Effector memory CD8-positive, alpha-beta T cell (primary cell): ENCODE measurements at places on chromosomes 1 and 21.

DNA sequence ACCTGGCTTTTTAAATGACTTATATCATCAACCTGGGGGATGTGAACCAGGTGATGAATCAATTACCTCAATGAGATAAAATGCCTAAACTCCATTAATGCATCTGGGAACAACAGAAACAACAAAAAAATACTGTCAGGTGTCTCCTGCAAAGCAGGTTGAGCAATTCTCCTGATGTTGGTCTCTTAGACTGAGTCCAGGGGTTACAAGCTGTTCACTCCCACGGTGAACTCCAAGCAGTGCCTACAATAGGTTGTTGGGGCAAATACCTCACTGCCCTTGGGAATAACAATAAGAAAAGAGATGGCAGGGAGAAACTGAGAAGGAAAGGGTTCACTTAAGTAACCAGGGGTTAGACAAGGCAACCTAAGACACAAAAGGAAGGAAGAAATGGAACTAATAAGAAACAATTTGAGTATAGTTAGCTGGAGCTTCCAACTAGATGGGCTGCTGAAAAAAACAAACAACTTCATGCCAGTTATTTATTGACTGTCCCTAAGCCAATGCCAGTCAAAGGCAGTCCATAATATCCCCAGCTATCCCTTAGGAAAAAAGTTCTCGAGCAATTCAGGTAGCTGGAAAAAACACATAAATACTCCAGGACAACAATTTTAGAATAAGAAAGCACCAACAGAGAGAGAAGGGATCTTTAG is 97.6 kb upstream of the MAGI3 start:
- H3K36me3 ChIP-seq: no peaks in the 10 kb centered on the region
- H3K4me3 ChIP-seq: no peak overlapping the region
- no peak overlapping the region for H3K27ac ChIP-seq
- no peak for DNase-seq

DNA sequence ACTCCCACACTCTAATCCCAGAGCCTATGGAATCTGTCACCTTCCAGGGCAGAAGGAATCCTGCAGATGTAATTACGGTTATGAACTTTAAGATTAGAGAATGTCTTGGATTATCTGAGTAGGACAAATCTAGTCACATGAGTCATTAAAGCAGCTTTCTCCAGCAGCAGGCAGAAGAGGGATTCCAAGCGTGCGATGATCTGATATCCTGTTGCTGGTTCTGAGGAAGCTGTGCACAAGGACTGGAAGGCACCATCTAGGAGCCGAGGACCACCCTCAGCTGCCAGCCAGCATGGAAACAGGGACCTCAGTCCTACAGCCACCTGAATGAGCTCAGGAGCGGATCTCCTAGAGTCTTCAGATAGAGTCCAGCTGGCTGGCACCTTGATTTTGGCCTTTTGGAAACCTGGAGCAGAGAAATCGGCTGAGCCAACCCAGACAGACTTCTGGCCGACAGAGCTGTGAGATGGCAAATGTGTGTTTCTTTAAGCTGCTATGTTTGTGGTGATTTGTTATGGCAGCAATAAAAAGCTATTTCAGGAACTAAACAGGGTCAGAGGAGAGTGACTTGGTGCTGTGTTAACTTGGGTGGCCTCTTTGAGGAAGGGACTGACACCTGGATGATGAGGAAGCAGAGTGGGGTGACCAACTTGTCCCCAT is 34.5 kb downstream of the LRRN2 start:
- peaks cover 33% of the 10 kb centered on the region for H3K27me3 ChIP-seq
- no peaks in the 10 kb centered on the region for H3K4me1 ChIP-seq
- no peaks in the 10 kb centered on the region for H3K36me3 ChIP-seq
- no peak for DNase-seq

DNA sequence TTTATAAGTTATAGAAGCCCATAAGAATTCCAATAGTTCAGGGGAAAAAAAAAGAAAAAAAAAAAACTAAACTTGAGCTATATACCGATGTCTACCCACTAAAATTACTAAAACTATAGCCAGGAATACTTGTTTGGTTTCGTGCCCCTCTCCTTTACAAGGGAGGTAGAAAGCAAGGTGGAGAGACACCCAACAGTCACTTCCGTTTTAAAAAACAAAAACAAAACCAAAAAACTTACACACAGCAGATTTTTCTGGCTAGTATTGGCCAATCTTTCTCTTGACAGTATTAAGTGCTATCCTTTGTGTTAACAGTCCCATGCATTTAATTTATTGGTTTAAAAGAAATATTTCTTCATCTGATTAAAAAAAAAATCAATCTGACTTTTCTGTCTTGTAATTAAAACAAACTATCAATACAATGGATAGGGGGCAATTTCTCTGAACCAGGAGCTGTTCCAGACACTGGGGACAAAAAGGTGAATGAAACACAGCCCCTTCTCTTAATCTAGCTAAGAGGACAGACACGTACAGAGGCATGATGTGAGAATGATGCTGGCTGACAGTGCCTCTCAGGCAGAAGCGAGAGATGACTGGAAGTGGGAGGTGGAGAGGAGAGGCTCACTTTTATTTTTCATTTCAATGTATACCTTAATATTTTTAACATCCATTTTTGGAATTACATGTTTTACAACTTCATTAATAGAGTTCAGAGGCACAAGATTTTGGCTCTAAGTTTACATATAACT is 214.8 kb downstream of the RERE start:
- peak overlapping the region; percentile 96 for H3K27ac ChIP-seq
- H3K36me3 ChIP-seq: peaks cover 3% of the 10 kb centered on the region
- peak overlapping the region; percentile 67 for H3K4me3 ChIP-seq

DNA sequence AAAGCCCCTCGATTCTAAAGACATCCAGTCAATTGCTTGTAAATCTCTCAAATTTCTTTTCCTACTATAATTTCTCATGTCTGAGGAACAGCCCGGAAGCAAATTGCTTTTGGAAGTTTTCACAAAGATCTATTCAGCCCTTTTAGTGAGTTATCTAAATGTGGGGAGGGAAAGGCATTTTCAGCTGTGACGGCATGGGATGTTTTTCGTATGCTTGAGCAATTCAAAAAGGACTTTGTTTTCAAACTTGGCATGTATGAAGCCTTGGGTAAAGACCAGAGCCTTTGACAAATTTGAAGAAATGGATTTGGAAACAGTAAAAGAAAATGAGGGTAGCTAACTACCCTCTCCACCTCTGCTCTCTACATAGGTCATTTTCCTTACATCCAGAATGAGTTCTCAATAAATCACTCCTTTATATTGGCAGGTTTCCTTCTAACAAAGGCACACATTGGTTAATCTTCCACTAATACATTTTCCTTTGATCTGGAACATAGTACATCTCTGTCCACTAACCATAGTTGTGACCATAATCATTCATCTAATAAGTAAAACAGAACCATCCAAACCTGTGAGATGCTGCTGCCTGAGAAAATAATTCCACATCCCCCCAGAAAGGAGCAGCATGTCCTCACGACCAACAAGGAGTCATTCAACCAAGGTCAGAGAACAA is 66.1 kb upstream of the ADAM30 start:
- no peak overlapping the region for H3K27ac ChIP-seq
- peaks cover 31% of the 10 kb centered on the region for H3K36me3 ChIP-seq
- no peak for DNase-seq
- H3K4me1 ChIP-seq: peaks cover 4% of the 10 kb centered on the region
- H3K27me3 ChIP-seq: no peaks in the 10 kb centered on the region
- H3K4me3 ChIP-seq: no peak overlapping the region

DNA sequence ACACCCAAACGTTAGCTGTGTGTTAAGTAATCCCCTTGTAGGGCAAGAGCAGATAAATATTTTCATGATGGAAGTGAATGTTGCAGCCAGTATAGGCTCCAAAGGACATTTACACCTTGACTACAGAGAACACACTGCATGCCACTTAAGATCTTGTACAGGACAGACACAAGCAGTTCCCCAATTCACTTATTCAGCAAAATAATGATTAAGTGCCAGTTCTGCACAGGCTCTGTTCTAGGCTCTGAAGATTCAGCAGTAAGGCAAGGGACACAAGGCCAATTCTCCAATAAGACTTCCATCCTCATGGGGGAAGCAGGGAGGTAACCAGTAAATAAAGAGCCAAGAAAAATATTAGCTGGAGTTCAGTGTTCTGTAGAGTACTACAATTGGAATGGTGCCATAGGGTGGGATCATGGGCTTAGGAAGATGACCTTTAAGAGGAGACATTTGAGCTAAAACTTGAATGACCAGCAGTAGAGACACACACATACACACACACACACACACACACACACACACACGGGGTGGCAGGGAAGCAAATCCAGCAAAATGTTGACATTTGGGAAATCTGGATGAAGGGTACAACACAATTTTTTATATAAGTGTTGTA is 199.9 kb upstream of the JUN start:
- H3K4me1 ChIP-seq: peaks cover 18% of the 10 kb centered on the region
- no peak overlapping the region for H3K27ac ChIP-seq
- no peaks in the 10 kb centered on the region for H3K27me3 ChIP-seq

- H3K27ac ChIP-seq: no peak overlapping the region
- H3K4me3 ChIP-seq: peak overlapping the region; percentile 74
- H3K27me3 ChIP-seq: peaks cover 49% of the 10 kb centered on the region
- no peak for DNase-seq
- H3K36me3 ChIP-seq: no peaks in the 10 kb centered on the region
These were observed 1.4 kb downstream of the GPR161 start for GRCh38 chr1:168135116-168135920.

GRCh38 chr1:41895552-41895951 is 23.2 kb downstream of the HIVEP3 start:
- peaks cover 71% of the 10 kb centered on the region for H3K4me1 ChIP-seq
- no peak for DNase-seq
- H3K27ac ChIP-seq: peak overlapping the region; percentile 84
- no peaks in the 10 kb centered on the region for H3K27me3 ChIP-seq

- H3K36me3 ChIP-seq: no peaks in the 10 kb centered on the region
- no peak for DNase-seq
- H3K4me1 ChIP-seq: no peaks in the 10 kb centered on the region
- H3K4me3 ChIP-seq: no peak overlapping the region
- H3K27me3 ChIP-seq: no peaks in the 10 kb centered on the region
These were observed 15.9 kb upstream of the OSBPL9 start for GRCh38 chr1:51600965-51601364.

DNA sequence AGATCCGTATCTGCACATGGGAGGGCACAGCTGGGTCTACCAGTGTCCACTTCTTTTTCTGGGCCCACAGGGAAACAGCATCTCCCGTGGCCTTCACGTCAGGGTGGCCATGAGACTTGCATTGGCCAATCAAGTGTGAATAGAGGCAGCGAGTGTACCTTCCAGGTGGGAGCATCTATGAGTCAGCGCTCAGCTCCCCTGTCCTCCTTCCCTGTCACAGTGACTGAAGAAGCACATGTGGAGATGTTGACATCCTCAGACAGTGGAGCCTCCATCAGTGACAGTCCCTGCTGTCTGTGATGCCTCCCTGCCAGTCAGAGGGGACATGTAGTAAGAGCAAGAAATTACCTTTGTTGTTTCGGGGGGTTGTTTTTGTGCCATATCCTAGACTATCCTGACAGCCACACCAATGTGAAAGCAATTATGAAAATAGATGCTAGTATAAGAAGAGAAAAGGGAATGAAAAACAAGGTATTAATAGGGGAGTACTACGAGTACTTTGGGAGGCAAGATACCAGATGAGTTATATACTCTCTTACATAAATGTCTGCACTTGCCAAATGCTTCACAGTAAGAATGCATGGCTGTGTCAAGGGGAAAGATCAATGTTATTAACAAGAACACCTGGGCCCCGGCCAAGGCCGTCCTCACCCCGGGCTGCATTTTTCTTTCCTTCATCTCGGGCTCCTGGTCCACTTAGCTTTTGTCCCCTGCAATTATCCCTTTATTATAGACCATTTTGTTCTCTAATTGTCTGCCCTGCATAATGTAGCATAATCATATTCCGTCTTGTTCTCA is 86.0 kb downstream of the MATN1 start:
- no peak for DNase-seq
- H3K4me3 ChIP-seq: no peak overlapping the region
- H3K27ac ChIP-seq: no peak overlapping the region
- H3K36me3 ChIP-seq: no peaks in the 10 kb centered on the region

DNA sequence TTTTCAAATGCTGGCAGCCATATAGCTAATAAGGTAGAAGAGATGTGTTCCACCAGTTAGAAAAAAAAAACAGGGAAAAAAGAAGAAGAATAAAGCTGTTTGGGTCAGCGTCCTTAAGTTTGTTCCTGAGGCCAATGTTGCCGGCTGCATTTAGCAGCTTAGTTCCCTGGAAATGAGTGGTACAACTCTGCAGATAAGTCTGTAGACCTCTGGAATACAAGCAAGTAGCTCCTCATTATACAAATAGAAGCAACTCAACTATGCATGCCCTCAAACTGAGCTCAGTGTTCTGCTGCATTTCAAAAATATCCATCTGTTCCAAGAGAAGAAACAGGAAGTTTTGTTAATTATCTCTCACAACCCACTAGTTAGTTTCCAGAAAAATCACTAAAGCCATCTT is 181.2 kb upstream of the PKN2 start:
- H3K4me1 ChIP-seq: no peaks in the 10 kb centered on the region
- H3K27ac ChIP-seq: no peak overlapping the region
- no peaks in the 10 kb centered on the region for H3K27me3 ChIP-seq
- H3K4me3 ChIP-seq: no peak overlapping the region
- no peak for DNase-seq

DNA sequence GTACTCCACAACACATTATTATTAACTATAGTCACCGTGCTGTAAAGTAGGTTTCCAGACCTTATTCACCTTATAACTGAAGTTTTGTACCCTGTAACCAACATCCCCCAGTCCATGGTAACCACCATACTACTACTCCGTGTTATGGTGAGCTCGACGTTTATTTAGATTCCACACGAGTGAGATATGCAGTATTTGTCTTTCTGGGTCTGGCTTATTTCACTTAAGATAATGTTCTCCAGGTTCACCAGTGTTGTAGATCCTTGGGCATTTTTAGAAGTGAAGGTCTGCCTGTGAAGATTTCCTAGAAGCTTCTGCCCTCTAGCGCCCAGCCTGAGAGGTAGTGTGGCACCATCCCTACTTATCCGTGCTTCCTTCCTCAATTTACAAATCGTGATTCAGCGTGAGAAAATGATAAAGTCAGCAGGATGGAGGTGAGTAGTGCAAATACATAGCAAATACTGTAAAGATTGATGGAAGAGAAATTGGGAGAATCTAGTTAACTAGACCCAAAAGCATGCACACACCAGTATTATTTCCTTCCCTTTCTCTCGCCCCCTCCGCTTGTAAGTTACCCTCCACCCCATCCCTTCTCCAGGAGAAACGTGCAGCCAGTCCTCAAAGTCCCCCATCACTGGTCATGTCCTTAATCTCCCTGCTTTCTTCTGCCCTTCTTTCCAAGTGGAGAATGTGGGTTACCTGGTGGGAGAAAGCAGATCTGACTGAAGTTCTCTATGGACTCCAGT is 36.0 kb upstream of the DISC1 start:
- H3K4me3 ChIP-seq: no peak overlapping the region
- H3K27ac ChIP-seq: no peak overlapping the region
- H3K4me1 ChIP-seq: peaks cover 3% of the 10 kb centered on the region
- DNase-seq: peak; percentile 14
- no peaks in the 10 kb centered on the region for H3K36me3 ChIP-seq
